NCI-H460 (cell line): ENCODE measurements at places on chromosomes 3 and 15. TPM values are rescaled to one million over a fixed set of nuclear protein-coding genes. Genes with fewer than 3 reads are reported as not detected.

TMEM207 gene
- not detected in 2 replicates for total RNA-seq

SLC24A5 gene
- total RNA-seq = not detected in 2 replicates

DAPK2 gene
- total RNA-seq = 0.47 and 0.49 TPM in 2 replicates

ZDHHC19 gene
- total RNA-seq = not detected in 2 replicates

HRG gene
- total RNA-seq = 0.10 TPM in 1 of 2 replicates, not detected in the other

CASR gene
- not detected in 2 replicates for total RNA-seq

CNTN4 gene
- total RNA-seq = 1.6 and 2.1 TPM in 2 replicates

GNAT1 gene
- not detected in 2 replicates for total RNA-seq

RTP2 gene
- not detected in 2 replicates for total RNA-seq

PCOLCE2 gene
- total RNA-seq = 19.2 and 20.8 TPM in 2 replicates

BFSP2 gene
- not detected in 2 replicates for total RNA-seq

P2RY14 gene
- total RNA-seq = not detected in 2 replicates

LMOD3 gene
- 0.84 and 1.1 TPM in 2 replicates for total RNA-seq

FBXW12 gene
- not detected in 2 replicates for total RNA-seq

EIF2A gene
- total RNA-seq = 186 and 192 TPM in 2 replicates

IQGAP1 gene
- total RNA-seq = 163 and 169 TPM in 2 replicates

RETNLB gene
- total RNA-seq = not detected in 2 replicates

CFAP100 gene
- not detected in 2 replicates for total RNA-seq

ATP10A gene
- 0.03 and 0.07 TPM in 2 replicates for total RNA-seq

ATP1B3 gene
- total RNA-seq = 260 and 269 TPM in 2 replicates

C2CD4B gene
- total RNA-seq = 0.32 and 0.40 TPM in 2 replicates

KBTBD13 gene
- not detected in 2 replicates for total RNA-seq

RBPMS2 gene
- total RNA-seq = 0.54 and 1.2 TPM in 2 replicates

DAZL gene
- total RNA-seq = 1.8 TPM in 2 replicates

GOLGA8J gene
- total RNA-seq = not detected in 2 replicates

IRAK2 gene
- 2.1 and 2.2 TPM in 2 replicates for total RNA-seq

NOX5 gene
- total RNA-seq = 0.23 and 0.64 TPM in 2 replicates

SERPINI2 gene
- not detected in 2 replicates for total RNA-seq

MYL3 gene
- not detected in 2 replicates for total RNA-seq

UROC1 gene
- not detected in 2 replicates for total RNA-seq

P3H2 gene
- 320 and 335 TPM in 2 replicates for total RNA-seq

C3orf62 gene
- 0.57 and 0.84 TPM in 2 replicates for total RNA-seq

NIPA2 gene
- 113 and 116 TPM in 2 replicates for total RNA-seq

CCNB2 gene
- total RNA-seq = 81.1 TPM in 2 replicates

SPTBN5 gene
- total RNA-seq = 0.06 and 0.10 TPM in 2 replicates

GRAMD1C gene
- total RNA-seq = 0.14 and 0.22 TPM in 2 replicates

CD200R1 gene
- 0.09 TPM in 1 of 2 replicates, not detected in the other for total RNA-seq

CDHR4 gene
- not detected in 2 replicates for total RNA-seq

FAM81A gene
- total RNA-seq = 0.92 and 2.1 TPM in 2 replicates

C3orf49 gene
- total RNA-seq = 31.1 and 34.7 TPM in 2 replicates

CCDC13 gene
- 0.87 and 2.8 TPM in 2 replicates for total RNA-seq

ZMYND10 gene
- total RNA-seq = 0.30 and 1.1 TPM in 2 replicates

PLA2G4D gene
- not detected in 2 replicates for total RNA-seq

PPP1R14D gene
- total RNA-seq = not detected in 2 replicates

EFCAB12 gene
- total RNA-seq = not detected in 2 replicates

NUTM1 gene
- not detected in 2 replicates for total RNA-seq
